ENCODE measurements at places on chromosomes 1 and 21.

- ATAC-seq = no peak
These were observed 2.8 kb downstream of the RGS16 start for GRCh38 chr1:182601416-182601786.

DNA sequence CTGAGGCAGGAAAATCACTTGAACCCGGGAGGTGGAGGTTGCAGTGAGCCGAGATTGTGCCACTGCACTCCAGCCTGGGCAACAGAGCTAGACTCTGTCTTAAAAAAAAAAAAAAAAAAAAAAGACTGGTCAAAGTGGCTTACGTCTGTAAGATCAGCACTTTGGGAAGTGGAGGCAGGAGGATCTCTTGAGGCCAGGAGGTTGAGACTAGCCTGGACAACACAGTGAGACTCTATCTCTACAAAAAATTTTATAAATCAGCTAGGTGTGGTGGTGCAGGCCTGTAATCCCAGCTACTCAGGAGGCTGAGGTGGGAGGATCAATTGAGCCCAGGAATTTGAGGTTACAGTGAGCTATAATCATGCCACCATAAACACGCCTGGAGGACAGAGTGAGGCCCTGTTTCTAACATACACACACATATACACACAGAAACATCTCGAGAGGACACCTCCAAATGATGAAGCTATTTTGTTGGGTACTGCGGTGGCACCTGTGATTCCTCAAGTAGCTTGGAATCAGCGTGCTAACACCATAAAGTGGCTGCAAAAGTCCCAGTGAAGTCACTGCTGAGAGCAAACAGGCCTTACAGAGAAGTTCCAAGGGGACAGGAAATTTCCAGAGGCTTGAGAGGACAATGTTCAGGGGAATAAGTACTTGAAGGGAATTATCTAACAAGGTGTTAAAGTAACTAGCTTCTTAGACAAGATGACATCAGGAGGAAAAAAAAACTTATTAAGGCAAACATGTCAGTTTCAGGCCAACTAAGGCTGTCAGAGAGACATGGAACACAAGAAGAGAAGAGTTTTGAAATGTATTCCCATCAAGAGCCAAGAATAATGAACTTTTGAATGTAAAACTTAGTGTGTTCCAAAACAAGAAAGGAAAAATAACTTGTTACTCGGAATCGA is 1.3 kb downstream of the NADK start:
- ATAC-seq = no peak

- ATAC-seq = no peak
These were observed 106.0 kb downstream of the NOS1AP start for GRCh38 chr1:162175379-162176081.

GRCh38 chr1:31095298-31095981 is 29.9 kb upstream of the PUM1 start:
- no peak for ATAC-seq

DNA sequence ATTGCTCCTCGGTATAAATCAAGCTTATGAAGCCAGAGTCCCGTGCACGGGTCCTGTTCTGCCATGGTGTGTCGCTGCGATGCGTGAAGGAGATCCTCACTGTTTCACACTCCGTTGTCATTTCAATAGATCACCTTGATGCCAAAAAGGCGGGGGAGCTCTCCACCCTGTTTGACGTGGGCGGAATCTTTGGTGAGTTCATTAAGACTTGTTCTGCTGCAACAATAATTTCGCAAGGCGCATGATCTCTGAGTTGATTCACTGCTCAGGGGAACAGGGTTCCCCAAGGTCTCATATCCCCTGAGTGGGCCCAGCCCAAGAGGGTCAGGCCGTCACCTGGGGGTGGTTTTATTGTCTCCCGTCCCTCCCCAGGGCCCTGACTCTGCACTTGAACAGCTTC is 50.0 kb downstream of the SLC37A1 start:
- ATAC-seq = no peak

DNA sequence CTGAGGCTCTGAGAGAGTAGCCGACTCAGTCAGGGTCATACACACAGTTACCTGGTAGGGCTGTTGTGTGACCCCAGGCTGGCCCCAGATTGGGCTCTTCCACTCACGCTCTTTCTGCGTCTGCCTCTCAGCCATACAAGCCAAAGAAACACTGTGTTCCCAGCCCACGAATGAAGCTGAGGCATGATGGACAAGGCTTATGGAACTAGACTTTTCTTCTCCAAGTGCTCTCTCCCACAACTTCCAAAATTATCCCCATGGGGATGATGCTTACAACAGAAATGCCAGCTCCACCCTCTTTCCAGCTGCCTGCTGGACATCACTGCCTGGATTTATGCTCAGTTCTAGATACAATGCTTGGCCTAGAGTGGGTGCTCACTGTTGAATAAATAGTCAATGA is 102.8 kb upstream of the JUN start:
- no peak for ATAC-seq

DNA sequence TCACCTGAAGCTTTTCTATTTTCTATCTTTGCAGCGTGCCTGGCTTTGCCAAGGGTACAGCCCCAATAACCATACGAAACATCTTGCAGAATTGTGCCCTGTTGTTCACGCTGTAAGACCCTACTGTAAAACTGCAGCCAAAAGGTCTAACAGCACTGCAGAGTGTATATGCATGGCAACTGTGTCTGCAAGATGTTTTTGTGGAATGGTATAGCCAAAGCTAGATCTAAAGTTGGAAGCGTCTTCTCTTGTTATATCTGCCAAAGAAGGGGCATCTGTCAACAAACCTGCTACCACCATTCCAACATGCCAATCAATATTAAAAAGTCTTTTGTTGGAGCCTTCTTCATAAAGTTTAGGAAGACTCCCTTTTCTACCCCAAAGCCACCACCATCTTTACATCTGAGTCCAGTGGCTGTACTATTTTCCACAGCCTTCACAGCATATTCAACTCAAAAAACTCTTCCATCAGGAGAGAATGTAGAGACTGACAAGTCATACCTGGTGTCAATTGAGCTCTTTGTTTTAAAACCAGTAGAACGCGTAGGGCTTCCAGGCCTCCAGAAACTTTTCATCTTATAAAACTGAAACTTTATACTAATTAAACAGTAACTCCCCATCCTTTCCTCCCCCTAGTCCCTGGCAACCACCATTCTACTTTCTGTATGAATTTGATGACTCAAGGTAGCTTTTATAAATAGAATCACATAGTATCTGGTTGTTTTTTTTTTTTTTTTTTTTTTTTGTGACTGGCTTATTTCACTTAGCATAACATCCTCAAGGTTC is 40.0 kb downstream of the ZSCAN20 start:
- peak; percentile 28 for ATAC-seq

DNA sequence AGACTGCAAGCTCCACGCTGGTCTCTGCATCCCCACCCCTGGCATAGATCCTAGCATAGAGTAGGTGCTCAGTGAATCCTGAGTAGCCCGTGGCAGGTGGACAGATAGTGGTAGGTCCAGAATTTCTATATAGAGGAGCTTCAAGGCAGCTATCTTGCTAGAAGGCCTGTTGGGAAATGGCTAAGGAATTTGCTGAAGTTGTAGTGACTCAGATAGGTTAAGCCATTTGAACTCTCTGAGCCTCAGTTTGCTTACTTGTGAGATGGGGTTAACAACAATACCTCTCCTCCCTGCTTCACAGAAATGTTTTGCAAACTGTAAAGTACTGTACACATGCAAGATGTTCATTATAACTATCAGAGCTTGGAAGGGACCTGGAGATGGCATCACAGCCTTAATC is 23.4 kb upstream of the EPHB2 start:
- ATAC-seq = no peak

GRCh38 chr21:31107176-31107785 is 69.0 kb upstream of the KRTAP19-8 start:
- no peak for ATAC-seq

DNA sequence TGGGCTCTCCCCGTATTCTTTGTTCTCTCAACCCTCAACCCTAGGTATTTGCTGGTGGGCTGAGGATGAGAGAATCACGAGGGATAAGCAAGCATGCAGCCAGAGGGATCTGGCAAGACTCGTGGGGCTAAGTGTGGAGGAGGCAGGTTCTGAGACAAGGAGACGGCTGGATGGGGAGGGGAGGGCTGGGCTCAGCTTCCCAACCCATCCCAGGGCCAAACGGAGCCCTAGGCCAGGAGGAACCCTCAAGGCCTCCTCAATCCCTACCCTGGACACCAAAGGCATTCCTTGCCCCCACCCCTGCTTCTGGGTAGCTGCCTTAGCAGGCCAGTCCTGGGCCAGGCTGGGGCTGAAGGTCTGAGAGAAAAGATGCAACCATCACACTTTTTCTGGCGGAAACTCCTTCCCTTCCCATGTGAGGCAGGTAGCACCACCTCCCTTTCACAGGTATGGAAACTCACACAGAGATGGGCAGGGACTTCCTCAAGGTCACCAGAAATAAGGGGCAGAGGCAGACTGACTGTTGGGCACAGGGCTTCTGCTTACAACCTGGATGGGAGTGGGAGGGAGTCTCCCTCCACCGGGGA is 6.2 kb downstream of the MEF2D start:
- no peak for ATAC-seq

DNA sequence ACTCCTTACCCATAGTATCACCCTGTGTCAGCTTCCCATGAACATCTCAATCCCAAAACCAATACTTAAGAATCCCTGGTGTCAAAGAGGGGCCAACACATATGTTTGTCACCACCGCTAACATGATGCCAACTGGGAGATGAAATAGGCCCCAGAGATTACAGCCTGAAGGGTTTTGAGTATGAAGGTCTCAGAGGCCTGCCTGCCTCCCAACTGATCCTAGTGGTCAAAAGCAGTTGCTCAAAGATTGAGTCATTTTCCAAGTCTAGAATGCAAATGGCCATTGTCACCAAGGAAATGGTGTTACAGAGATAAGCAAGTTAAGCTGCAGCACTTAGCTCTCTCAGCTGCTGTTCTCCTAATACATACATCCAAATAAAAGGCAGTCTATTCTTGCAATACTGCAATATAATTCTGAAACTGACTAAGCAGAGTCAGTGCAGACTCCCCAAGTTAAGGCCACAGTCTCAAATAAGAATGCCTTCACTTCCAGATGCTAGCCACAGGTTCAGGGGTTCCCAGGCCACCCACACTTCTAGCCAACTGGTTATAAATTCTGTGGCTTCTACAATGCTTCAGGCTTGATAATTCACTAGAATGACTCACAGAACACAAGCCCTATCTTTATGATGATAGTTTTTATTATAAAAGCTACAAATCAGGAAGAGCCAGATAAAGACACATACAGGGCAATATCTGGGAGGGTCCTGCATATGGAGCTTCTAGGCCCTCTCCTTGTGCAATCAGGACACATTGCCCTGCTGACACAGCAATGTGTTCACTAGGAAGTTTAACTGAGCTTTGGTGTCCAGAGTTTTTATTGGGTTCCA is 18.7 kb downstream of the DUSP10 start:
- no peak for ATAC-seq

- no peak for ATAC-seq
These were observed 264.5 kb downstream of the MRPL39 start for GRCh38 chr21:25342816-25343215.

DNA sequence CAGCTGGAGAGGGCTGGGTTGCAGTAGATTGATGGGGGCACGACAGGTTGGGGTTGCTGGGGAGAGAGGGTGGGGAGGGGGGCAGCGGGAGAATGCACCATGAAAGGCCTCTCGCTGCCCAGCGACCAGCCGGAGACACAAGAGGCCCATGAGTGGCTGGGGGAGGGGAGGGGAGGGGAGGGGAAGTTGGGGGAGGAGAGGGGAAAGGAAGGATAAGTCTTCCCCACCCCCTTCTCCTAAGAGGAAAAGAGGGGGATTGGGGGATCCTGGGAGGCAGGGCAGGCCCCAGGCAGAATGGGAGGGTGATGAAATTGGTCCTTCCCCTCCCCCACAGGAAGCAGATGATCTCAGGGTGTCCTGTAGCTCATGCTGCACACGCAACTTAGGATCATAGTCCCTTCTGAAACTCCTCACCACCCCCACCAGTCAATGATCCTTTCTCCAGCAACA is 45.7 kb downstream of the PAX7 start:
- no peak for ATAC-seq

DNA sequence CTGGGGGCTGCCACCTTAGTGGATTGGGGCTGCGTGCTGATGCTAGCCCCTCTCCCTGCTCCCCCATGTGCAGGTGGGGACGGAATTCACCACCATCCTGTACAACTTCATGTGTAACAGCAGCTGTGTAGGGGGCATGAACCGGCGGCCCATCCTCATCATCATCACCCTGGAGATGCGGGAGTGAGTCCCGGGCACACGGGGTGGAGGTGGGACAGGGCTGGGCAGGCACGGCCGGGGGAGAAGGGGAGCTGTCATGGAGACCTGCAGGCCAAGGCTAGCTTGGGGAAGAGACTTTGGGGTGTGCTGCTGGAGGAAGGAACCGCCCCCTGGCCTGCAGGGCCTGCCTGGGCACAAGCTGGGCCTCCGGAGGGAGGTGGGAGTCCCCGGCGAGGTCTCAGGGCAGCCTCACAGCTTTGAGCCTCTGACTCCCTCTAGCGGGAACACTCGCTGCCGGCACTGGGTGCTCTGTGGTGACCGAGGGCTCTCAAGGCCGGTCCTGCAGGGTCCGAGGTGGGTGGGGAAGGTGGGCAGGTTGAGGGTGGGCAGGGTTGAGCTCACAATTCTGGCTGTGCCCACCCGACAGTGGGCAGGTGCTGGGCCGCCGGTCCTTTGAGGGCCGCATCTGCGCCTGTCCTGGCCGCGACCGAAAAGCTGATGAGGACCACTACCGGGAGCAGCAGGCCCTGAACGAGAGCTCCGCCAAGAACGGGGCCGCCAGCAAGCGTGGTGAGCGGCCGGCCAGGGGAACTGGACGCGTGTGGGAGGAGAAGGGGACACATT is 25.0 kb upstream of the CCDC27 start:
- ATAC-seq = no peak

DNA sequence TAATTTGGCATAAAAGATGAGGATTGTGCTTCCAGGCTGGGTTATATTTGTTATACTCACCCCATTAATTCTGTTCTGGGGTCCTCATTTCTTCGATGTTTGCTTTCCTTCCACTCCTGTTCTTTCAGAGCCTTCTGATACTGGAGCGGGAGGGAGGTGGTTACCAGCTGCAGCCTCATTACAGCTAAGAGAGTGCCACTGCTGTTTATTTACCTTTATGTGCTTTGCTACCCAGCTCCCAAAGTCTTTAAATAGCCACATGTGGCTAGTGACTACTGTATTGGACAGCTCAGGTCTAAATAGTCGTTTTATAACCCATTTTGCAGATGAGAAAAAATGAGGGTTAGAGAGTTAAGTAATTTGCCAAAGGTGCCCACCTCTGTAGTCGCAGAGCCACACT is 25.1 kb downstream of the PLEKHM2 start:
- no peak for ATAC-seq

- ATAC-seq = no peak
These were observed 33.6 kb downstream of the PGBD5 start for GRCh38 chr1:230392536-230392909.

DNA sequence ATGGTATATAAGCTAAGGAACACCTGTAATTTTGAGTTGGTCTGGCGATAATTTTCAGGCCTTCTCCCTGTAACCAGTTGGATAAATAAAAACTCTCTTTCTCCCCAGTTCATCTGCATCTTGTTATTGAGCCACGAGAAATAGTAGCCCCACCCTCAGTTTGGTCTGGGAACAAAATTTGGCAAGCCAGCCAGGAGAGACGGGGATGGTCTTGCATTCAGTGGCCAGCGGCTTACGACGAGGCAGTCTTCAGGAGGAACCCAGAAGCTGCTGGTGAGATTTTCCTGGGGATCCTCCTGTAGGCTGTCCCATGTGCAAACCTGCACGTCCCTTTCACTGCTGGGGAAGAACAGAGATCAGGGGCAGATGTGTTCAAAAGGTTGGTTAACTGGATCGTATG is 174.6 kb downstream of the PLA2G4A start:
- no peak for ATAC-seq

GRCh38 chr1:55604749-55605148 is 389.6 kb upstream of the USP24 start:
- ATAC-seq = no peak
